CD4-positive, alpha-beta T cell treated with Interleukin-15 for 4 hours (primary cell): ENCODE measurements at places on chromosomes 7 and 10.
A peak's percentile ranks its signal among the peaks of the same experiment; 100 is the strongest.

GRCh38 chr10:21355591-21356011 lies 169.9 kb downstream of the SKIDA1 start:
- DNase-seq: no peak

DNA sequence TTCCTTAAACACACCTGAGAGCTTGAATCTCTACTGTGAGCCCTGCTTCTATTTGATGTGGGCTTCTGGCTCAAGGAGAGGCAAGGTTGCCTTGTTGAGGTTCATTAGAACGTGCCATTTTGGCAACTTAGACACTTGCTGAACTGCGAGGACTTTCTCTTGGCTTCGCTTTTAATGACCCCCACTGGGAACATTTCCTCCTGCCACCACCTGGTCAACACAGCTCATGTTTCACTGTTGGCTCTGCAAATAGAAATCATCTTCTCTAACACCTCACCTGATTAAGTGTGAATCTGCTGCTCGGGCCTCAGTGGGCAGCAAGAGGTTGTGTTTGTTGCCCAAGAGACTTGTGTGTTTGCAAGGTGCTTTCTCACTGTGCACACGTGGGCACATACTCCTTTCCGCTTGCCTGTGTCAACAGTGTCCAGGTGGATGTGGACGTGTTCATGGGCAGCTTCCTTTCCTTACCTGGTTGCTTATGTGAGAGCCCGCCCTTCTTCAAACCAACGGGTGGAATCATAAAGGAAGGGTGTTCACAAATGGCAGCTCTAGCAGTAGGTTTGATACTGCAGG lies 147.0 kb downstream of the NRP1 start:
- DNase-seq: no peak

GRCh38 chr10:58081353-58081752 lies 186.3 kb downstream of the IPMK start:
- DNase-seq: no peak

- no peak for DNase-seq
These were observed 37.3 kb downstream of the PAX2 start for GRCh38 chr10:100782461-100783244.

DNA sequence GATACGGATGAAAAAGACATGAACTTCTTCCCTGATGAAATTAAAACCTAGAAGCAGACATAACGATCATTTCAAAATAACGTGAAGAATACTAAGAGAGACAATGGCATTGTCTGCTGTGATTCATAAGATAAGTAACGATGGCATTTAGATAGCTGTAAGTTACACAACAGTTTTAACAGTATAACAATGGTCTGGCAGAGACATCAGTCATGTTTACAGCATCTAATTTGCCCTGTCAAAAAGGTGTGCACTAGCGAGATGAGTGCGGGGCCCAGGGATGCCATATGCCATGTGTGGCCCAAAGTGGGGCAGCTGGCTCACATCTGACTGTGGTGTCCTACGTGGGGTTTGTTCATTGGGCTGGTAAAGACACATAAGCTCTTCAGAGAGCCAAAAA lies 55.7 kb upstream of the RHEB start:
- DNase-seq: no peak

- DNase-seq: no peak
These were observed 29.2 kb downstream of the TRRAP start for GRCh38 chr7:98907570-98907969.

DNA sequence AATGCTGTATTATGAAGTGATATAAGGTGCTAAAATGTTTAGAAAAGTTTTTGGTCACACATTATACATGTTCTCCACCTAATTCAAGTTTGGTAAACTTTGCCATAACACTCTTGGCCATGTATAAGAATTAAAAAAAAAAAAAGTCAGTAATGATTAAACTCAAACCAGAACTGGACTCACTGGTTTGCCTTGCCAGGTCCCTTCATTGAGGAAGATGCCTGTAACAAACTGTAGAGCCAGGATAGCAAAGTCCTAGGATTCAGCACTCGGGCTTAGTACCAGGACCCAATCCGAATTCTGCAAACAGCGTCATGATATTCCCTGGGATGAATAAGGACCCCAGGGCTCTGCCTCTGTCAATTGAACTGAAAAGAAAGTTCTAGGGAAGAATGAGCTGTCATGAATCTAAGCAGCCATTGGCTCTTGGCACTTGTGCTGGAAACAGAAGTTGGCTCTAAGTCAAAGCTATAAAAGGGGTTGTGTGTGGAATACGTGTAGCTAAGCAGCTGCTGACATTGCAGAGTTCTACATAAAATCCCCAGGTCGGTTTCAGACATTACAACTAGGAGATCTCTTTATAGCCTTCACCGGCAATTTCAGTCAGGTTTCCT lies 216.9 kb downstream of the C7orf25 start:
- DNase-seq: no peak

DNA sequence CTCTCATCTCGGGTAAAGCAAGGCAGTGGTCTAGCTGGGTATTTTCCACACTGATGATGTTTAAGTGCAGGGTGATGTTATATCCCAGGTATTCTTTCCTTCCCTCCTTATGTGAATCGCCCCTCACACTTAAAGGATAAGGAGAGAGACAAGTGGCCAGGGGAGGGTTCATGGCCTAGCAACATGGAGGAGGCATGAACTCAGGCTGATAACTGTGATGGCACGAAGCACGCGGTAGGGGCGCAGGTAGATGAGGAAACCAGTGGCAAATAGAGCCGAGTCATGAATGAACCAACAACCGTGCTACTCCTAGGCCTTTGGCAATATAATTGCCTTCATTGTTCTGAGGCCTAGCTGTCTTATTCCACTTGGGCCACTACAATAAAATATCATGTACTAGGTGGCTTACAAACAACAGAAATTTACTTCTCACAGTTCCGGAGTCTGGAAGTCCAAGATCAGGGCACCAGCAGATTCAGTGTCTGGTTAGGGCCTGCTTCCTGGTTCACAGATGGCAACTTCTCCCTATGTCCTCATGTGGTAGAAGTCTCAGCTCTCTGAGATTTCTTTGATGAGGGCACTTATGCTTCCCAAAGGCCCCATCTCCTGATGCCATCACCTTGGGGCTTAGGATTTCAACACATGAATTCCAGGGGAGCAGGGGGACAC lies 56.0 kb upstream of the PIK3CG start:
- no peak for DNase-seq

- no peak for DNase-seq
These were observed 11.2 kb upstream of the SPOCK2 start for GRCh38 chr10:72099600-72099921.

DNA sequence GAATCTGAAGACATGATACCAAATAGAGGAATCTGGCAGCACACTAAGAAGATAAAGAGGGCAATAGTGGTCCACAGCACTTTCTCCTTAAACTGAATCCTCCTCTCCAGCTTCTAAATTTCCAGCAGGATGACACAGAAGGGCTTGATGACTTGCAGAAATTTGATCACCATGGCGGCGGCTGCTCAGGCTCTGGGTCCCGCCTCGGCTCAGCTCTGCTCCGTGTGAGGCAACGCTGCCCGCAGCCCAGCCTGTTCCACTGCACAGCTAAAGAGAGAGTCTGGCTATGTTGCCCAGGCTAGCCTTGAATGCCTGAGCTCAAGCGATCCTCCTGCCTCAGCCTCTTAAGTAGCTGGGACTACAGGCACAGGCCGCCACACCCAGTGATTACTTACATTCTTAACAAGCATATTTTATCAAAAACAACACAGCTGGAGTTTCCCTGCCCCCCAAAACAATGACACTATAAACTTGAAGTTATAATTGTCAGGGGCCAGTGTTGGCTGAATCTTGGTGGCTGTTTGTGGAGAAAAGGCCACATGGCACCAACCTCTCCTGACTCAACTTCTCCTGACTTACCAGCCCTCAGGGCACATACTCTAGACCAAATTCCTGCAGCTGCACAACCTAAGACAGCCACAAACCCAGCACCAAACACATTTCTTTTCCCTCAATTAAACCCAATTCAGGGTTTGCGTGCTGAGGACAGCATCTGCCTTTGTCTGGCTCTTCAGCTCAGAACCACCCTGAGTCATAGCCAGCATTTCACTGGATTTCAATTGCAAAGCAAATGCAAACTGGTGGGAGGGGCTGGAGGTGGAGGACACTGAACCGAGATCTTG lies 11.6 kb upstream of the TNPO3 start:
- DNase-seq: no peak

DNA sequence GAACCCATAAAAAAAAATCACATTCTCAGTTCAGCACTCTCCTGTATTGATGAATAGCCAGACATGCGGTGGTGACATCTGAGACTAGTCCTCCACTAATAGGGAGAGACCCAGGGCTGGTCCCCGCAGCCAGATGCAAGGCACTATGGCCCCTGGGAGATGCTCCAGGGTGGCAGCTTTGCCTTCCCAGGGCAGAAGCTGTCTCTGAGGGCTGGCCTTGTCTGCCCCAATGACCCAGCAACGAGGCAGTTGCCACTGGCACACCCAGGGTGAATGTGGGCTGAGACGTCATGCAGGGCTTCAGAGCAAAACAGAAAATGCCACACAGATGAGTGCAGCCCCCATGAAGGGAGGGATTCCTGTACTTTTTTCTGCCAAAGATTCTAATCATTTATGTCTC lies 50.1 kb upstream of the GDF10 start:
- DNase-seq: no peak

GRCh38 chr7:155533827-155534690 lies 12.3 kb downstream of the CNPY1 start:
- no peak for DNase-seq

GRCh38 chr7:134755422-134756022 lies 23.9 kb upstream of the CALD1 start:
- DNase-seq: peak; percentile 19

GRCh38 chr10:66021423-66021822 lies 904.4 kb upstream of the LRRTM3 start:
- DNase-seq: no peak

- DNase-seq: peak; percentile 80
These were observed at the start of gene GIMAP5 for GRCh38 chr7:150737265-150738055. Gene GIMAP5, plus strand, starts transcription at chr7:150737418. Its CDS starts 3,467 bp downstream, at chr7:150740885.

DNA sequence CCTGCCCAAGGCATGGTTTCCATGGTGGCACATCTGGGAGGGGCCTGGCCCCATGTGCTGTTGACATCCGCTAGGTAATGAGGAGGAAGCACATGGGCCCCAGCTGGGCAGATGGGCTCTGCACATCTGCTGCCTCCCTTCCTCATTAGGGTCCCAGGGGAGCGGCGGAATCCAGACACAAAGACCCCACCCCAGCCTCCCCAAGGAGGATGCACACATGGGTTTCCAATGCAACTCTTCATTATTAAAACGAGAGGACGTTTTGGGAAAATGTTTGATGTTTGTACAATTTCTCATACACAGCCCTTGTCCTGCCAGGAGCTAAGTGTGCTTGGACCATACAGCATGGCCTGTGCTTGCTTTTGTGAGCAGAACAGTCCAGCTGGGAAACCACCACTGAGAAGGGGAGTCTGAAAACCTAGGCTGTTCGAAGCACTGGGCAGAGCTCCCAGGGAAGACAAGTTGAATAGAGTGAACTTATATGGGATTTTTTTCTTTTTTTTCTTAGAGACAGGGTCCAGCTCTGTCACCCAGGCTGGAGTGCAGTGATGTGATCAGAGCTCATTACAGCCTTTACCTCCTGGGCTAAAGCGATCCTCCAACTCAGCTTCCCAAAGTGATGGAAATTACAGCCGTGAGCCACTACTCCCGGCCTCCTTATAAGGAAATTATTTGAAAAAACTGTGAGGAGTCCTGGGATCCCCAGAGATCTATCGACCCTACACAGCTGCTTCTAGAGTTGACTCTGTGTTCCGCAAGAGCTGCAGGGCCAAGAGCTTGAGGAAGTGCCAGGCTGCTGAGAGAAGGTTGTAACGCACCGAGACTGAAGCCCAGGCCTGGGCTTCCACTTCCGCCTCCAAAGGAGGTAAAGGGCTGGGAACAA lies 23.4 kb downstream of the FAM107B start:
- DNase-seq: no peak

DNA sequence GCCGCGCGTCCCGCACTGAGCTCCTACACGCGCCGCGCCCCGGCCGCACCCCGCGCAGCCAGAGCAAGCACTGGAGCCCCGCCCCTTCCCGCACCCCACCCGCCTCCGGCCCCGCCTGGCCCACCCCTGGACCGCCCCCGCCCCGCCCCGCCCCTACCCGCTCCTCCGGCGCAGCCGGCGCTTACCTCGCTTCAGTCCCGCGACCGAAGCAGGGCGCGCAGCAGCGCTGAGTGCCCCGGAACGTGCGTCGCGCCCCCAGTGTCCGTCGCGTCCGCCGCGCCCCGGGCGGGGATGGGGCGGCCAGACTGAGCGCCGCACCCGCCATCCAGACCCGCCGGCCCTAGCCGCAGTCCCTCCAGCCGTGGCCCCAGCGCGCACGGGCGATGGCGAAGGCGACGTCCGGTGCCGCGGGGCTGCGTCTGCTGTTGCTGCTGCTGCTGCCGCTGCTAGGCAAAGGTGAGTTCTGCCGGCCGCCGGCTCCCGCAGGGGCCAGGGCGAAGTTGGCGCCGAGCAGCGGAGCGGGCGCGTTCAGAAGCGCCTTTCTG lies at the start of gene RET:
TSS of gene RET (plus strand) at position 194 of the 545 bp plus-strand sequence. CDS start at position 384, 190 bp downstream.
- no peak for DNase-seq

GRCh38 chr10:132987671-132988571 lies 45.6 kb upstream of the CFAP46 start:
- DNase-seq: no peak

DNA sequence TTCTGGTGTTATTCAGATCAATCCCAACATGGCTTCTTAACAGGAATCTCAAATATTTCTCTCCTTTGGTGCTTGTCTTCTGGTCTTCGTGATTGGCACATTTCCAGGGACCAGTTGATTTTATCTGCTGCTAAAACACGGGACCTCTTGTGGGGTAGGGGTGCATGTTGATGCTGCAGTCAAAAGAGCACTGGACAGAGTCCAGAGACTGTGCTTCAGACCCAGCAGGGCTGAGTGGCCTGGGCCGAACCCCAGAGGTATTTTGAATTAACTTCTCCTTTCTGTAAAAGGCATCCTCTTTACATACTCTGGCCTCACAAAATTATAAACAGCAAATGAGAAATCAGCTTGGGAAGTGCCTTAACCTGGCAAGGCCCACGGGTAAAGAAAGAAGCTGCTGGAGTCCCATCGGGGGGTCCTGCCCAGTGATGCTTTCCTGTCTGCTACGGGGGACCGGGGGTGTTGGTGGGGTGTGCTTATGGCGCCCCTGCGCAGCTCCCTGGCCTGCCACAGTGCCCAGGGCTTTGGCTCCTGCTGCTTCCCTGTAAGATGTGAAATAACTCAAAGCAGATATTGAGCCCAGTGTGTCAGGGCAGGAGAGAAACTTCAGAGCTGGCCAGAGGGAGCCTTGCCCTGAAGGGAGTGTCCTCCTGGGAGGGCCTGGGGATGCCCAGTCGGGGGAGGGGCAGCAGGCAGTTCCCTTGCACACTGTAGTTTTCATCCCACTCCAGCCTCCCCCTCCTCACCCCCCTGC lies 230.5 kb downstream of the TCF7L2 start:
- no peak for DNase-seq

- DNase-seq: no peak
These were observed 52.0 kb downstream of the PUS7 start for GRCh38 chr7:105470090-105470489.

DNA sequence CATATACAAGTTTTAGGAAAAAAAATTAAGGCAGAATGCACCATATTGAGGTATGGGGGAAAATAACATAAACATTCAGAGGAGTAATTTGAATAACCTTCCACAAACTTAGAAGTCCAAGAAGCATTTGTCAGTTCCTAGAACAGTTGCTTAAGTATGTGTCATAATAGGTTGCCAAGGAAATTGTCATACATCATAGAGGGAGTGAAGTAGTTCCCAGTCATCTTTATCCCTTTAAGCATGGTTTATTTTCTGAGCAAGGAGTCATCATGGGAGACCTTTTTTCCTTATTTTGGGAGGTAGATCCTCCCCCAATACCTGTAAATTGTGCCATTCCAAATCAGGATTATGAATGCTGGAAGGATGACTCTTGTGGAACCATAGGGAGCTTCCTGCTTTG lies at the start of gene SSMEM1:
TSS of gene SSMEM1 (plus strand) at position 219 of the 400 bp plus-strand sequence. CDS start at position 270, 51 bp downstream.
- DNase-seq: no peak
